NCI-H69 (cell line): ENCODE measurements at places on chromosomes 6 and 20.

DNA sequence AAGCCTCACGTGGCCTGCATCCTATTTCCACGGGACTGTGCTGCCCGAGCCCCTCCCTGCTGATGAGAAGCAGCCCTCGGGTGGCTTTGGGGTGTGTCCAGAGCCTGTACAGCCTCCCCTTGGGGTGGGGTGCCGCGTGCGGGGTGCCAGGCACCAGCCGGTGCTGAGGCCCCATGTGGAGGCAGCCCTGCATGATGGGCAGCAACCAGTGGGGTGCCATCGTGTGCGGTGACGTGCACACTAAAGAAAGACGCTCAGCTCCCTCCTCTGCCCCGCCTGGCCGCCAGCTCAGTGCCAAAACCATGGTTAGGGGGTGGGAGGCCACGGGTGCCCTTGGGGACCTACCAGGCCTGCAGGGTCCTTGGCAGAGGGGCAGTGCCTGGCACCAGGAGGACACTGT, 26.2 kb downstream of the NTSR1 start:
- DNase-seq = no peak

GRCh38 chr6:136788069-136788902, 4.0 kb downstream of the MAP3K5 start:
- DNase-seq = no peak

GRCh38 chr6:87848616-87849015, 146.6 kb upstream of the AKIRIN2 start:
- DNase-seq = peak; percentile 39

DNA sequence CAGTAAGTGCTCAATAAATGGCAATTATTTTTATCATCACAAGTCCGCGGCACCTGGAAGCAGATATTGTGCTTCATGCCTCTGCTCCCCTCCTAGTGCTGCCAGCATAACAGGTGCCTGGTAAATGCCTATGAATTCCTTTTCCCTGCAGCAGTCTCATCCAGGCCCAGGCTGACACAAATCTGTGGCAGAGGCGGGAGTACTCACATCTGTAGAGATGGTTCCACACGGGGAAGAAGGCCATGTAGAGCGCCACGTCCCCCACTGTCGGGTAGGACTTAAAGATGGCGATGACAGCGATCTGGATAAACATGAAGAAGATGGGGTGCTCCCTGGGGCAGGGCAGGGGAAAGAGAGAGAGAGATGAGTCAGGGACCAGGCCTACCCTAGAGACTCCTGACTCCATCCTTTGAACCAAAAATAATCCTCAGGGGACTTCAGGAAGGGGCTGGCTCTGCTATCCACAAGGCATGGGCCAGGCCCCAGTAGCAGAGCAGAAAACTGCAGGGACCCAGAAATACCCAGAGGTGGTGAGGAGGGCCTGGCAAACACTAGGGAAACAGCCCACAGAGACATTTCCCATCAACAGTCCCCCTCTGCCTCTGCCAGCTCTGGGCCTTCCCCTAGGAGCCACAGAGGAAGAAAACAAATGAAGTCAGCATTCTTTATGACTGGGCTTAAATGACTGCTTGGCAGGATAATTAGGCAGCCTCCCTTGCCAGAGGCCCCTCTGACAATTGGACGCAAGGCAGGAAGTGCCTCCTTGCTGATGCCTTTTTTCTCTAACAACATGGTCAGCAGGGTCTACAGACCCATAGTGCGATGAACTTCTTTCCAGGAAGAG, 23.0 kb downstream of the MAP1LC3A start:
- DNase-seq = peak; percentile 78
